ENCODE measurements at places on chromosomes 6 and 20.

GRCh38 chr6:77440206-77440976 lies 22.9 kb downstream of the HTR1B start:
- DNase-seq, result no peak

DNA sequence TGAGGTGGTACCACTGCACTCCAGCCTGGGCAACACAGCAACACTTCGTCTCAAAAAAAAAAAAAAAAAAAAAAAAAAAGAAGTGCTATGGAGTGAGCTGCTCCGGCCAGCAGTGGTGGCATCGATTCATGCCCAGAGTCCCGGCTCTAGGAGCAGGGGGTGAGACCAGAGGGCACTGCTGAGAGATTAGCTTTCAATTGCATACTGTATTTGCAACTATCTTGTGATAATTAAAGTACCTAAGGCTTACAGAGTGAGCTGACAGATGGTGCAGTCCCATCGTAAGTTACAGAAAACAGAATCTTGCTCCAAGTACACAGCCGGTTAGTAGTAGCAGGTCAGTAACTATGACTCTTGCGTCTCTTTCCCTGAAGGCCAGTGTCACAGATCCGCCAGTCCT lies 31.5 kb downstream of the TMEM14B start:
- DNase-seq, result no peak

DNA sequence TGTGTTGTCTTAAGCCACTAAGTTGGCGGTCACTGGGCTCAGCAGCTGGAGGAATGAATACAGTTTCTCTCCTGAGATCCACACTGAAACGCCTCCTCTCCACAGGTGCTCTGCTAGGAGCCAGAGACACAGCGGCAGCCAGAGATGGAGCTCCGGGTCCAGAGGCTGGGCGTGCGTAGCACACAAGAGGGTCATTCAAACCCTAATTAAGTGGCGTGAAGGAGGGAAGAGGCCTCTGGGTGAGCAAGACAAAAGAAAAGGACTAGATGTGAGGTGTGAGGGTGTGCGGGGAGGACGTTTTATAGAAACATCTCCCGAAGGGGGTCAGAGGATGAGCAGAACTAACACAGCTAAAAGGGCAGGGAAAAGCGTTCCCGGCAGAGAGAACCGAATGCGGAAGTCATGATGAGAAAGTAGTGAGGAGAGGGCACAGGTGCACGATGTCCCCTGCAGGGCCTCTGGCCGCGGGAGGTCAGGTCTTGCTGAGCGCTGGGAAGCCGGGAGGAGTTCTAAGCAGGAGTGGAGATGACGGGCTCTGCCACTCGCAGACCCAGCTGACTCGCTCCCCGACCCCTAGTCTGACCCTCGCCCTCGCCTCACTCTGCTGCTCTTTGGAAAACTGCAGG lies 54.4 kb downstream of the BMP7 start:
- DNase-seq, result no peak

- peak; percentile 57 for DNase-seq
These were observed 17.2 kb downstream of the SLC2A12 start for GRCh38 chr6:134034961-134035822.

DNA sequence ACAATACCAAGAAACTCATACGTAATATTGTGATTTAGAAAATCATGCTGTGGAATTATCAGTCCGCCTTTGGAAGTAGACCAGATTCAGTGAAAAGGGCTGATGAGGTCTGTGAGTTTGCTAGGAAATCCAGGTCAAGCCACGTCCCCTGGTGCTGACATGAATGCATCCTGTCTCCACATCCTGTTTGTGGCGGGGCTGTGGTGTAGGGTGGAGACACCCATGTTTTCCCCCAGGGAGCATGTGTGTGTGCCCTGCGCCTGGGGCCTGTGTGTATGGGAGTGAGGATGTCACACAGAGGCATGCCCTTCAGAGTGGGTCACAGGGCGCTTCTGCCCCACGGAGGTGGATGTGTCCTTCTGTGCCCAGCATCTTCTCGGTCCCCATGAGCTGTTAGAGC lies 109.1 kb downstream of the SASH1 start:
- no peak for DNase-seq

DNA sequence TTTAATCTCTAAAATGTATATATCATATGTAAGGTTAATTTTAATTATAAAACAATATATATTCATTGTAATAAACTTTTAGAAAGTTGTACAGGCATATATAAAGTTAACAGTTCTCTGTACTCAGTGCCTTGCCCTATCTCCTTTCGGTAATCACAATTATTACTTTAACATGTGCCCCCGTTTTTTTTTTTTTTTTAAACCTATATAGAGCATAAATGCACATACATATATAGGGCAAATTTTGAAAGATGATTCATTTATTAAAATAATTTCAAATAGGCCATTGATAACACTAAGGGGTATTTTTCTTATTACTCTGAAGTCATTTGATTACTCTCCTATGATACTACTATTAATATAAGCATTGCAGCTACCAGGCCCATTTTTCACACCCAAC lies 1.9 kb downstream of the ASF1A start:
- DNase-seq, result no peak

DNA sequence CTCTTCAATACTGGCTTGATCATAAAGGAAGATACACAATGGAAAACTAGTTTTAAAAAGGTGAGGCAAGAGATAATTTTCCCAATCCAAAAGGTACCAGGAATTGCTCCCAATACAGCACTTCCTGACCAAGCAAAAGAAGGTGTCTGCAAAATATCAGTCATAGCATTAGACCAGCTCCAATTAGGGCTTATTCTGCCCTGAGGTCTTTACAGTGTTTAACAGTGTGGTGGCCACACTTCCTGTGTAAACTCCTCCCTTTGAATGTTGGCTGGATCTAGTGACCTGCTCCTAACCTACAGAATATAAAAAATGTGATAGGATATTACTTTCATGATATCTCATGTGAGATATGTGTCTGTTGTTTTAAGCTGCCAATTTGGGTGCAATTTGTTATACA lies 57.1 kb upstream of the BTN3A2 start:
- peak; percentile 60 for DNase-seq

DNA sequence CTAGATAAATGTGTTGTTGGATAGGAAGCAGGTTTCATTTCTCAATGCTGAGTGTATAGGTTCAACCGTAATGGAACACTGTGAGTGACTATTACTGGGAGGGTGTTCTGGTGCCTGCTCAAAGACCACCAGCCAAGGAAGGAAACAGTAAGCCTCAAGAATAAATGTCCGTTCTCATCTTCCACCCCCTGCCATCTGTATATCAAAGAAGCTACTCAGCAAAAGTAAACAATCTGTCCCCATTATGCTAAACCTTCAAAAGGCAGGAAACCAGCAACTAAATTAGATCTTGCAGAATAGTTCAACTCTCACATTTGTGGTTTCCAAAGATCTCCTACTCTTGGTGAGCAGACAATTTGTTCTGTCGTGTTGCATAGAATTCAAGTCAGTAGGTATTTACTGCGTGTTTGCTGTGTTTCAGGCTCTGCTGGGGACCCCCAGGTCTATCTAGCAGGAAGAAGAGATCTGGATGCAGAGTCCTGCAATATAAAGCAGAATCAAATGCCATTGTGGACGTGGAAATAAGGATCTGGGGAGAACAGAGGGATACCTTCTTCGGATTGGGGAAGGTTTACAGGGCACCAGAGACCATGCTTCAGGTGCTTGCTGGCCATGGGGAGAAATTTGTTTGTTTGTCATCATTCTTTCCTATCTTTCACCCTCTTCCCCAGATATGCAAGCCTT lies 87.3 kb downstream of the SCML4 start:
- DNase-seq, result no peak

DNA sequence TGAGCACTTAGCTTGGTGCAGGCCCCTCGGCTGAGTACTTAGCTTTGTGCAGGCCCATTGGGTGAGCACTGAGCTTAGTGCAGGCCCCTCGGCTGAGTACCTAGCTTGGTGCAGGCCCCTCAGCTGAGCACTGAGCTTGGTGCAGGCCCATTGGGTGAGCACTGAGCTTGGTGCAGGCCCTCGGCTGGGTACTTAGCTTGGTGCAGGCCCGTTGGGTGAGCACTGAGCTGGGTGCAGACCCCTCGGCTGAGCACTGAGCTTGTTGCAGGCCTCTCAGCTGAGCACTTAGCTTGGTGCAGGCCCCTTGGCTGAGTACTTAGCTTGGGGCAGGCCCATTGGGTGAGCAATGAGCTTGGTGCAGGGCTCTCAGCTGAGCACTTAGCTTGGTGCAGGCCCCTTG lies 387.1 kb downstream of the THBS2 start:
- DNase-seq, result no peak

DNA sequence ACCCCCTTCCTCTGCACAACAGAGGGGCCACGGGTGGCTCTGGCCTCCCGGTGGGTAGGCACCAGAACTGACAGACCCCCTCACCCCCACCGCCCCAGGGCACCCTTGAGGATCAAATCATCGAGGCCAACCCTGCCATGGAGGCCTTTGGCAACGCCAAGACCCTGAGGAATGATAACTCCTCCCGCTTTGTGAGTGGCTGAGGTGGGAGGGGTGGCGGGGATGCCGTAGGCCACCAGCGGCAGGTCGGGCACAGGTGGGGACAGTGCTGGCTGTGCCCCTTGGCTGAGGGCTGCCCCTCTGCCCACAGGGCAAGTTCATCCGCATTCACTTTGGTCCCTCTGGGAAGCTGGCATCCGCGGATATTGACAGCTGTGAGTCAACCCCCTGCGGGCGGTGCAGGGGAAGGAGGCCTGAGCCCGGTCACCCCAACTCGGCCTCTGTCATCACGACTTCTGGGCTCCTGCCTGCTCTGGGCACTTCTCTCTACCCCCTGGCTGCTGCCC lies 29.1 kb downstream of the MYH7B start:
- no peak for DNase-seq

DNA sequence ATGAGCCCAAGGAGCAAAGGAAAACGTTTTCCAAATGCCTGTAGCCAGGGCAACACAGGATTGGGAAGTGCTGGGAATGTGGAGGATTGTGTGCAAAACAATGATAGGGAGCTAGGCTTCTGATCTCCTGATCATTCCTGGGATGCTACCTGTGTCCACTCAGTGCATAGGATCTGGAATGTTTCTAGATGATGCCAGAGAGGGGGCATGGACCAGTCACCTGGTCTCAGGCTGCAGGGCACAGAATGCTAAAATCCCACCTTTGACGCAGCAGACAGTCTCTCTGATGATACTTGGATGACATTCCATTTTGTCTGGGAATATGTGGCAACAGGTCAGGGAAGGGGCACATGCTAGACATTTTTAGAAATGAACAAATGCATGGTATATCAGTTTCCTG lies 128.9 kb downstream of the CLIC5 start:
- DNase-seq, result no peak

GRCh38 chr20:47167846-47168245 lies 188.7 kb downstream of the ZMYND8 start:
- DNase-seq, result no peak

DNA sequence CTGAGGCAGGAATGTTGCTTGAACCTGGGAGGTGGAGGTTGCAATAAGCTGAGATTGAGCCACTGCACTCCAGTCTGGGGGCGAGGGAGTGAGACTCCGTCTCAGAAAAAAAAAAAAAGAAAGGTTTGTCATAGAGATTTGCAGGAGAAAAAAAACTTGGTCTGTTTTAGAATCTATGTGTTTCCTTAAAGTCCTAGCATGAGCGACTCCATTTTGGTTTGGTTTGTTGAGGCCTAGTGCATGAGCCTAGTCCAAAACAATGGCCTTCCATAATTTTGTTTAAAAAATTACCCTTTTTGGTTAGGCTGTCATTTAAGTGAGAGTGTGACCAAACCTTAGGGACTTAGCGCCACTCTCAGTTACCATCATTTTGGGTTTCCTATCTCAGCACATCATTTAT lies 8.2 kb upstream of the GNMT start:
- DNase-seq, result no peak

DNA sequence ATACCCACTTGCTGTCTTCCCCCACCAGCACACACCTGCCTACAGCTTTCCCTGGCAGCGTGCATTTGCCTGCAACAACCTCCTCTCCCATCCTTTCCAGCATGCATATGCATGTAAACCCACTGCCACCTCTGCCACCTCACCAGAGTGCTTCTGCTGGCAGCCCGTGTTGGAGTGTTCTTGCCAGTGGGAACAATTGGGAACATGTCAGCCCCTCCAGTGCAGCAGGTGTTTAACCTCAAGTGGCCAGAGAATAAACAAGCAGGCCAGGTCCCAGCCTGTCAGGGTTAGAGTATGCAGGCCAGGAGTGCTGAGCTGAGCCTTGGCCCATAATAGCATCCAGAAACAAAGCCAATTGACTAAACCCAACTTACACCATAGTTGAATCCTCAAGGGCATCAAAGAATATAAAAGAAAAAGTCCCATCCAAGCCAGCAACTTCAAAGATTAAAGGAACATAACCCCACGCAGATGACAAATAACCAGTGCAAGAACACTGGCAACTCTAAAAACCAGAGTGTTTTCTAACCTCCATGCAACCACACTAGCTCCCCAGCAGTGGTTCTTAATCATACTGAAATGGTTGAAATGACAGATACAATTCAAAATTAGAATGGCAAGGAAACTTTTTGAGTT lies 1212.1 kb upstream of the CITED2 start:
- no peak for DNase-seq

DNA sequence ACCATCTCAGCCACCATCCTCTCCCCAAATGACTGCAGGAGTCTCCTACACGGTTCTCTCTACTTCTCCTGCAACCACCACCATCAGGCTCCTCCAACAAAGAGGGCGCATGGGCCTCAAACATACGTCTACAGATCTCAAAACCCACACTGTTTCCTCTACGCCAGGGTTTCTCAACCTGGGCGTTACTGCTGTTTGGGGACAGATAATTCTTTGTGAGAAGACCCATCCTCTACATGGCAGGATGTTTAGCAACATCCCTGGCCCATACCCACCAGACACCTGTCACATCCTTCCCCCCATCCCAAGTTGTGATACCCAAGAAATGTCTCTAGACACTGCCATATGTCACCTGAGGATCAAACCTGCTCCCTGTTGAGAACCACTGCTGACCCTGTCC lies 45.0 kb downstream of the ELMO2 start:
- no peak for DNase-seq

- no peak for DNase-seq
These were observed 9.6 kb upstream of the C6orf132 start for GRCh38 chr6:42152024-42152423.

DNA sequence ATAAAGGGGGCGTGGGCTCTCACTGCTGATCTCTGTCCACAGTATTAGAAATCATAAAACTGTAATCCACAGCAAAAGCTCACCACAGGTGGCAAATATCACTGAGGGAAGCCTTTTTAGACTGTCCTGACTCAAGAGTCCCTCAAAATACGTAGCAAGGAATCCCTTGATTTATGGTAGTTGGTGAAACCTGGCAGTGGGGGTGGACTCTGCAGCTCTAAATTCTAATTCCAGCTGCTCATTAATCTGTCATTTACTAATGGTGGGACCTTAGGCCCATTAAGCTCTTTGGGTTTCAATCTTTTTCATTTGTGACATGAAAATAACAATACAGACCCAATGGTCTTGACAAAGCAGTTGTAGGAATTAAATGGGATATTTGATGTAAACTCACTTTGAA lies 32.3 kb downstream of the GMDS start:
- DNase-seq, result no peak

DNA sequence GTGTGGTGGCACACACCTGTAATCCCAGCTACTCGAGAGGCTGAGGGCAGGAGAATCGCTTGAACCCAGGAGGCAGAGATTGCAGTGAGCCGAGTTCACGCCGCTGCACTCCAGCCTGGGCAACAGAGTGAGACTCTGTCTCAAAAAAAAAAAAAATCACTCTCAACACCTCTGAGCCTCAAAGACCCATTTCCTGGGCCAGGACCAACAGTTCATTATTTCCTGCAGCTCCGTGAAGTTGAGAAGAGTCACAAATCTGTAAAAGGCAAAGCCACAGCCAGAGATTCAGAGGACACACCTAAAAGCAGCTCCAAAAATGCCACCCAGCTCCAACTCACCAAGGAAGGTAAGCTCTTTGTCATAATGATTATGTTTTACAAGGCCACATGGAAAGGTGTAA lies 15.2 kb upstream of the NOP56 start:
- no peak for DNase-seq

GRCh38 chr6:43609402-43609801 lies 19.7 kb downstream of the GTPBP2 start:
- DNase-seq, result no peak

Measured in bronchial epithelial cell (primary cell).